ENCODE measurements at places on chromosomes 6 and 20.
A peak's percentile ranks its signal among the peaks of the same experiment; 100 is the strongest.

DNA sequence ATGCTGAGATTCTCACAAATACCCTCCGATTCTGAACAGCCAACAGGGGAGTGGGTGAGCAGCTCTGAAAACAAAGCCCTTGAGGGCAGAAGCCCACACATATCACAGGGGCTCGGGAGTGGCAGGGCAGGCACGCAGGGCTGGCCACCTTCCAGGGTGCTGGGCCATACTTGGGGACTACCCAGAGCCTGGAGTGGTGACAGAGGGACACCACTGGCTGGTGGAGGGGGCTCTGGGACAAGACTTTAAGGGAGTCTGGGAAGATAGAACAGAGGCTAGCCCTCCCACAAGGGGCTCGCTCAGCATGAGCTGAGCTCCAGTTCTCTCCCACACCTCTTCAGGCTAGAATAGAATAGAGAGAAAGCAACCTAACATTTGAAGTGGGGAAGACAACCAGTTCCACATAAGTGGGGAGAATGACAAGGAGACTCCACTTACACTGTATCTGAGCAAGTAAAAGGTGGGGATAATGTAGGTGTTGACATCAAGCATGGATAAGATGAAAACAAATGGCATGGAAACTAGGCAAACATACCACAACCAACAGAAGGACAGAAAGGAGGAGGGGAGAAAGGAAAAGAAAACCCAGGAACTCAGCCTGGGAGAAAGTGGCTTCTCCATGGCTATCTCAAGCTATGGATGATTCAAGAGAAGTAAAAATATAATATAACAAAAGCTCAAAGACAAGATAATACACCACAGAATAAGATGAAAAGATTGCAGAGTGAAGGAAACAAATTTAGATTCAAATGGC is 7.0 kb downstream of the PPIL1 start:
- no peak for DNase-seq

DNA sequence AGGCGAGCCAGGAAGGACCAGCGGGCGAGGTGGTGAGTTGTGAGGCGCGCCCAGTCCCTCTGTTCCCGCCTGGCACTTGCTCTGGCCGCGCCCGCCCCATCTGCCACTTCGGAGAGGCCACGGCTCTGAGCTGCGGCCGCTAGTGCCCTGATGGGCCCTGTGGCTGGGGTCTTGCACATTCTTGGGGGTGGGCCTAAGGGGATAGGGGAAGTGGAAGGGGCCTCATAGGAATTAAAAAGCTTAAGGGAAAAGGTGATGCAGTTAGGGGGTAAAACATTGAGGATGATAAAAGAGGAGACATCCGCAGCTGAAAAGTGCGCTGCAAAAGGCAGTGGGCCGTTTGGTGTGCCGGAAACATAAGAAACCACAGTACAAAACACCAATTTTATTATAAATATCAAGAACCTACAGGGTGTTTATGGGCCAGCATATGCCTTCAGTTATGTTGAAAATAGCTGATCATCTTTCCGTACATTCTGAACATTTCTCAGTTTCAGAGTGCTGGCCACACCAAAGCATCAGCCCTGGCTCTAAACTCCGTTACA is 1.1 kb upstream of the PSMB8 start:
- no peak for DNase-seq

- no peak for DNase-seq
Observed at GRCh38 chr6:1636971-1637871, 27.5 kb downstream of the FOXC1 start.

GRCh38 chr20:9616455-9616805 is 102.0 kb downstream of the LAMP5 start:
- no peak for DNase-seq

GRCh38 chr6:146770275-146770964 is 171.6 kb downstream of the ADGB start:
- no peak for DNase-seq

GRCh38 chr6:148179786-148180185 is 162.9 kb upstream of the SASH1 start:
- DNase-seq: no peak

DNA sequence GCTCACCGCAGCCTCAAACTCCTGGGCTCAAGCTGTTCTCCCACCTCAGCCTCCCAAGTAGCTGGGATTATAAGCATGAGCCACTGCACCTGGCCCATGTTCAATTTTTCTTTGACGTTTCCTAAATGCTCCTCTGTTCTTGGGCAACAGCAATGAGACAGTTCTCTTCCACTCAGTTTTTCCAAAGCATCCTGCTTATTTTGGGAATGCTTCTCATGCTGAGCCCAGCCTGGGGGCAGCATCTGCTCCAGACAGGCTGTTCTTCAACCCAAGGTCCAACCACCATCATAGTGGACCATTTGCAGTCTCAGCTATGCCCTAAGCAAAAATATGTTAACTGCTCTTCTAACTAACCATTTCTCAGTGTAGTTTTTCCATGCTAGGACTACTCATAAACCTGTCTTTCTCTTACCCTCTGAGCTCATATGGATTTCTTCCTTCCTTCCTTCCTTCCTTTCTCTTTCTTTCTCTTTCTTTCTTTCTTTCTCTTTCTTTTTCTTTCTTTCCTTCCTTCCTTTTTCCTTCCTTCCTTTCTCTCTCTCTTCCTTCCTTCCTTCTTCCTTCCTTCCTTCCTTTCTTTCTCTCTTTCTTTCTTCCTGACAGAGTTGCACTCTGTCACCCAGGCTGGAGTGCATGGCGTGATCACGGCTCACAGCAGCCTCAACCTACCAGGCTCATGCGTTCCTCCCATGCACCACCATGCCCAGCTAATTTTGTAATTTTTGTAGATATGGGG is 48.4 kb downstream of the GCNT2 start:
- no peak for DNase-seq

DNA sequence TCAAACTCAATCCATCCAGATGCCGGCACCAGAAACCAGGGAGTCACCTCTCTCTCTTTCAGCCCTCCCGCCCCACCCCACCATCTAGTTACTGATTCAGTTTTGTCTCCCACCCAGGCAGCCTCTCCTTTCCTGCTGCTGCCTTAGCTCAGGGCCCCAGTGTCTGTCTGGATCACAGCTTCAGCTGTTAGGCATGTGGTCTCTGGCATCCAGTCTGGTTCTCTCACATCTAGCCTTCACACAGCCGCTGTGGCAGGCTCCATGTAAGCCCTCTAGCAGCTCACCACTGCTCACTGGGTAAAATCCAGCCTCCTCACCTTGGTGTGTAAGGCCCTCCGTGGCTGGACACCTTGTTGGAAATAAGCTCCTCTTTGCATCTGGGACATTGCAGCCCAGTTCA is 21.3 kb downstream of the AARS2 start:
- DNase-seq: no peak

DNA sequence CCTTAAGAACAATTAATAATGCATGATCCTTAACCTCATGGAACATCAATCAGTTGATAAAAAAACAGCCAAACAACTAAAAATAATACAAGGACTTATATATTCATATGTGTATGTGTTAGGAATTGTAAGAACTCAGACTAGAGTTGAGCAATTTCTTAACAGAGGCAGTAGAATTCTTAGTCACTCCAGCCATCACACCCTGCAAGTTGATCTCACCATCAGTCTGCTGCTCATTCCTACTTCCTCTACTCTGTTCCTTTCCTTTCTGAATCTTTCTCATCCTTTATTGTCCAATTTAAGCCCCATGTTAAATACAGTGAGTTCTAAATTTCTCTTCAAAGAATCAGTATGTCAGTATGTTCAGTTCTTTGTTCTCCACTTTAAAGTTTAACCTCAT is 2.6 kb downstream of the ZNF165 start:
- DNase-seq: no peak

DNA sequence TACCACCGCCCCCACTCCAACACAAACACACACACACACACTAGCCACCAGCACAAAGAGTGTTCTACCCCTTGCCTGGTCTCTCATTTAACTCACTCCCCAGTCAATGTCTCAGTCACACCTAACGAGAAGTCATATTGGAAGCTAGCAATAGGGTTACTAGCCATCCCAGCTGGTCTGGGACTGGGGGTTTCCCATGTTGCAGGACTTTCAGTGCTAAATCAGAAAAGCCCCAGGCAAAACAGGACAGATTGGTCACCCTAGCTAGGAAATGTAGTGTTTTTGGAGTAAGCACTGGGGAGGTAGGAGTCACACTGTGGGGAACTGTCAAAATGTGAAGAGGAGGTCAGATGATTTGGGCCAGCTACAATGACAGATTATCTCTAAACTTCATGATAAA is 158.1 kb downstream of the UNC5CL start:
- no peak for DNase-seq

DNA sequence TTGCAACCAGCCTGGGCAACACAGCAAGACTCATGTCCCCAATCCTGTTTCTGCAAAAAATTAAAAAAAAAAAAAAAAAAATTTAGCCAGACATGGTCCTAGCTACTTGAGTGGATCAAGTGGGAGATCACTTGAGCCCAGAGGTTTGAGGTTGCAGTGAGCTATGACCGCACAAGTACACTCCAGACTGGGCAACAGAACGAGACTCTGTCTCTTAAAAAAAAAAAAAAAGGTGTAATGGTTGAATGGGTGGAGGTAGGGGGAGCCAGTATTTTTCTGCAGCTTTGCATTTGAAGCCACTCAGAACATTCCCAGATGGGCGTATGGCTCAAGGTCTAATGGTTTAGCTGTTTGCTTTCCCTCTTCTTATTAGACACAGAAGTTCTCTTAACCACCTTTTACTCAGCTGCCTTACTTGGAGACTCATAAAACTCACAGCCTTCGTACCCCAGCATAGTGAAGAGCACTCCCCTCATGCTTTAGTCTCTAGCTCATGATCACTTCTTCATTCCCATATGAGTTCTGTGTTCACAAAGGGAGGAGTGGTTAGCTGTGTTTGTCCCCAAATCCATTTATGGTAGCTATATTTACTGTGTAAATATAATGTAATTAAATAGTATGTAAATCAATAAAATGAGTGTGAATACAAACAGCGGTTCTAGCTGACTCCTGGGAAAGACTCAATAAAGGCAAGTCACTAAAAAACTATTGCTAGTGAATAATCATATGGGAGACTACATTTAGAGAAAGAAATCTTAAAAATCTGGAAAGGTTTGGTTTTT is 9.0 kb downstream of the FKBP1A start:
- no peak for DNase-seq

- DNase-seq: no peak
Observed at GRCh38 chr6:155439376-155439775, 16.3 kb downstream of the NOX3 start.

GRCh38 chr6:139388384-139388783 is 13.9 kb upstream of the CITED2 start:
- DNase-seq: no peak

DNA sequence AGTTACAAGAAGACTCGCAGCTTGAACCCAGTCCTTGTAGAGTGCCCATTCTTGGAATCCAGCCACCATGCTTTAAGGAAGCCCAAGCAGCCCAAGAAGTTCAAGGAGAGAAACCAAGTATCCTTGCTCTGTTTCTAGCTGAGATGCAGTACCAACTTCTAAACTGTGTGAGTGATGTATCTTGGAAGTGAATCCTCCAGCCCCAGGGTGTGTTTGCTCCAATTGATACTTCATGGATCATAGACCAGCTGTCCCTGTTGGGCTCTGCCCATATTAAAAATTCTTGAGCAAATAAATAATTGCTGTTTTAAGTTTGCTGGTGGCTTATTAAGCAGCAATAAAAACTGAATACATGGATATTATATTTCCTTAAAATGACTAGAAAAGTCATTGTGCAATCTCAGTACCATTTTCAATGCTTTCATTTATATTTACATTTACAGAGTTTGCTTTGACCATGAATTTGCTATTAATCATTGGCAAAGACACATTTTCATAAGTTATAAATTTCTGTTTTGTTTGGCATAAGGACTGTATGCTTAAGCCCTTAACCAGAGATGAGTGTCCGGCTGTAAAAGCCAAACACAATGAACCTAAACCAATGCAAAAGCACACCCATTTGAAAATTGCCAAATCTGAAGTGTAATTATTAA is 9.2 kb downstream of the SPTLC3 start:
- DNase-seq: no peak

GRCh38 chr6:143675946-143676345 is 1.8 kb upstream of the PHACTR2 start:
- DNase-seq: no peak

DNA sequence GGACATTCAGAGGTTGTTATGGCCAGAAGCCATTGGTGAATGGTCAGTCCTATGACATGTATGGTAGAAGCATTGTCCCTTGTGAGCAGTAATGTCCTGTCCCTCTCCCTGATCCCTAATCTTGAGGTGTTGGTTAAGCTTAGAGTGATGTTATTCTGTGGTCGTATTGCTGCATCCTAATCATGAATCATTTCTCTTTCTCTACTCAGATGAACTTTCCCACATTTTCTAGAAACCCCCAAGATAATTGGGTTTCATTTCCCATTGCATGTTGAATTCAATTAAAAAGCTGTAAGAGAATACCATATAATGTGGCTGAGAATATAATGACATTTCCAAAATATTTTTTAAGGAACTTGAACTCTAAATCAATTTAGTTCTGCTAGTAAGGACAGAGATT is 175.1 kb downstream of the PLCB4 start:
- no peak for DNase-seq

- peak; percentile 29 for DNase-seq
Observed at GRCh38 chr6:135624402-135625295, 127.1 kb upstream of the AHI1 start.

DNA sequence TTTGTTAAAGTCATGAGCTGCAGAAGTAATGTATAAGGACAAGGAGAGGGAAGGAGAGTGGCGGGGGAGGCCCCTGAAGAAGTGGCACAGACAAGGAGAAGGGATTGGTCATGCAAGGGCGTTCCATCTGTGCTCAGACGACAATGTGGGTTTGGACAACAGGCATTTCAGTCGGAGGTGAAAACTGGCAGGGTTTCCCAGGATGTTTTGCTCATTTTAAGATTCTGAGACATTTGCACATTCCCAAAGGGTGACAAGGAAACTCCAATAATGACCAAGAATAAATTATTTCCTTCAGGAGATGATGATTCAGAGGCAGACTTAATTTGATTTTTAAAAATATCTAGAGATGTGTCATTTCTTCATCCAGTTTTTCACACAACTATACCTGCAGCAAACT is 181.8 kb downstream of the HIVEP2 start:
- no peak for DNase-seq

Measured in stimulated activated CD4-positive, alpha-beta T cell treated with anti-CD3 and anti-CD28 coated beads, Interleukin-4, amount 100 ng/mL, for 24 hours (primary cell).